Activated CD8-positive, alpha-beta memory T cell treated with anti-CD3 and anti-CD28 coated beads for 1 hour (primary cell): ENCODE measurements at places on chromosomes 12 and 14.

DNA sequence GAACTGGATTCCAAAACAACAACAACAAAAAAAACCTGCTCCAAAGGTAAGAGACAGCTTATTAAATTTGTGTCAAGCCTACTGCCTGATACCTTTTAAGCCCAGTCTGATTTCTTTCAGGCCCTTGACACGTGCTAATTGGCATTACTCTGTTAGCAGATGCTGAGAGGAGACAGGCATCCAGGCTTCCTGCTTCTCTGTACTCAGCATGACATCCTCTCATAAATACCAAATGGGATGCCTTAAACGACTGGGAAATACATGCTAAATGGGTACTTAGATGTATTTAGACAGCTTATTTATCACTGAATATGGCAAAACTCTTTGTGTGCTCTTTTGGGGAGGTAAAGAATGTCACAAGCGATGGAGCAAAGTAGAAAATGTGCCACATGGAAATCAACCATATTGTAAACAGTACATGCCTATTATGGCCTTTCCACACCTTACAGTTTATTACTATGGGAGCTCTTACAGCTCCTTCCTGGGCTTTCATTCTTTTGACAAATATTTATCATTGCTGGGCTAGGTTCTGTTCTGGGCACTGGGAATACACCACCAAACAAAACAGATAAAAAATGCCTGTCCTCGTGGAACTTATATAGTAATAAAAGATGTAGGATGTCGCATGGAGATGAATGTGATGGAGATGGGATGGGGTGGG lies 11.5 kb upstream of the PCED1B start:
- no peak for DNase-seq

GRCh38 chr12:4412465-4412864 lies 33.0 kb upstream of the FGF23 start:
- no peak for DNase-seq

GRCh38 chr14:20494935-20495766 lies 10.2 kb upstream of the RNASE10 start:
- no peak for DNase-seq

DNA sequence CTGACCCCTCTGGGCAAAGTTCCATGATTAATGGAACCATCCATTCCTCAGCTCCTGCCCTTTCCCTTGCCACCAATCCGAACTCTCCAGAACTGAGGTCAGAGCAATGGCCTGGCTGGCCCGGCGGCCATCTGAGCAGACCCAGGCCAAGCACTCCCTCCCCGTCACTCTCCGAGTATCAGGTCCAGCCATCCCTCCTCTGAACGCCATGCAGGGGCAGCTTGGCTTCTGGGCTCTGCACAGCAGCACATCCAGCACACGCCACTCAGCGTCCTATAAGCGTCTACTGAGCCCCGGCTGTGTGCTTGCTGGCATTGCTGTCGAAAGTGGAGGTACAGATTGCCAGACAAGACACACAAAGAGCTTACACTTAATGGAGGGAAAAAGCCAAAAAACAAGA lies 34.3 kb upstream of the VWF start:
- DNase-seq, result no peak

- no peak for DNase-seq
Measured at GRCh38 chr12:55732288-55732687, 3.5 kb upstream of the CD63 start.

DNA sequence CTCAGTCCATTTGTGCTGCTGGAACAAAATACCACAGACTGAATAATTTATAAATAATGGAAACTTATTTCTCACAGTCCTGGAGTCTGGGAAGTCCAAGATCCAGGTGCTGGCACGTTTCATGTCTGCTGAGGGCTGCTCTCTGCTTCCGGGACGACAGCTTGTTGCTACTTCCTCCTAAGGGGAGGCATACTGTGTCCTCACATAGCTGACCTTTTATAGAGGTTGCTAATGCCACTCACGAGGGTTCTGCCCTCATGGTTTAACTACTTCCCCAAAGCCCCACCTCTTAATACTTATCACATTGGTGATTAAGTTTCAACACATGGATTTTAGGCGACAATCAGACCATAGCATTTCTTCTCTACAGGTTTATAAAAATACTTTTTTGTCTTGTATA lies 411.1 kb downstream of the NRXN3 start:
- no peak for DNase-seq

DNA sequence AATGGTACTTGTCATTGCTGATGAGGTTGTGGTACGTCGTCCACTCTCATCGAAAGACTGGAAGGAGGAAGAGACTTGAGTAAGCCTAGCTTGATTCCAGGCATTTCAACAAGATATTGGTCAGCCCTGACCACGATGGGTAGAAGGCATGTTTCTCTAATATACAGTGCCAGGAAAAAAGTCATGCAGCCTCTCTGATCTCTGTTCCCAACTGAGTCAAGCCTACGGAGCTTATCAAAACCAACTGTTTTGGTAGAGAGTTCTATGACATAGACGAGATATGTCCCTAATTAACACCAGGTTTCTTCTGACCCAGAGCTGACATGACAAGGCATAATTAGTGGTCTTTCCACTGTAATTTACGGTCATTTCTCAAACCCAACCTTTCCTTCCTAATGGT lies 58.5 kb downstream of the NIN start:
- DNase-seq, result no peak

DNA sequence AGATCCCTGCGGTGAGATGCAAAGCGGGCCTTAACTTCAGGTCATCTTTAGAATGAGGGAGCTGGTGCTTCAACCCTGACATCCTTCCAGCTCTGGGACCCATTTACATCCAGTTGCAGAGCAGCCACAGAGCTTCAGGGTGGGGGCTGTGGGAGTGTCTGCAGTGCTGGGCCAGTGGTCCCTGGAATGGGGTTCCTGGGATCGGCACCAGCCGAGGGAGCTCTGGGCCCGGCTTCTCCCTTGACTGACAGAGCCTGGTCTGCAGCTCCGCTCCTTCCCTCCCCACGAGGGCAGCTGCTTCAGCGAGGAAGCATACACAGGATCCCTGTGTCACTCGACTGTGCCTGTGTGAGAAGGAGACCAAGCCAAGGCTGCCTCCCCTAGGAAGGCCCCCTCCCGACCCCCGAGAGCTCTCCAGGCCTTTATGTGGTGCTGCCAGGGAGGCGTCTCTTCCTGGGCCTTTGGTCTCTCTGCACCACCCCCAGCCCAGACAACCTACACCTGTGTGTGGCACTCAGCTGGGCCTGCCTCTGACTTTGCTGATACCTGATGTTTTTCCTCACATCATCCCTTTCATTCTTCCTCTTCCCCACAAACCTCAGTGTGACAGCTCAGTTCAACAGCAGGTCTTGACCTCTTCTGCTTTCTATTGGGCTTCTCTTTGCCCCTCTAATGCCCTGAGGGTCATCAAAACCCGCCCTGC lies 48.1 kb upstream of the RIN3 start:
- DNase-seq, result no peak

DNA sequence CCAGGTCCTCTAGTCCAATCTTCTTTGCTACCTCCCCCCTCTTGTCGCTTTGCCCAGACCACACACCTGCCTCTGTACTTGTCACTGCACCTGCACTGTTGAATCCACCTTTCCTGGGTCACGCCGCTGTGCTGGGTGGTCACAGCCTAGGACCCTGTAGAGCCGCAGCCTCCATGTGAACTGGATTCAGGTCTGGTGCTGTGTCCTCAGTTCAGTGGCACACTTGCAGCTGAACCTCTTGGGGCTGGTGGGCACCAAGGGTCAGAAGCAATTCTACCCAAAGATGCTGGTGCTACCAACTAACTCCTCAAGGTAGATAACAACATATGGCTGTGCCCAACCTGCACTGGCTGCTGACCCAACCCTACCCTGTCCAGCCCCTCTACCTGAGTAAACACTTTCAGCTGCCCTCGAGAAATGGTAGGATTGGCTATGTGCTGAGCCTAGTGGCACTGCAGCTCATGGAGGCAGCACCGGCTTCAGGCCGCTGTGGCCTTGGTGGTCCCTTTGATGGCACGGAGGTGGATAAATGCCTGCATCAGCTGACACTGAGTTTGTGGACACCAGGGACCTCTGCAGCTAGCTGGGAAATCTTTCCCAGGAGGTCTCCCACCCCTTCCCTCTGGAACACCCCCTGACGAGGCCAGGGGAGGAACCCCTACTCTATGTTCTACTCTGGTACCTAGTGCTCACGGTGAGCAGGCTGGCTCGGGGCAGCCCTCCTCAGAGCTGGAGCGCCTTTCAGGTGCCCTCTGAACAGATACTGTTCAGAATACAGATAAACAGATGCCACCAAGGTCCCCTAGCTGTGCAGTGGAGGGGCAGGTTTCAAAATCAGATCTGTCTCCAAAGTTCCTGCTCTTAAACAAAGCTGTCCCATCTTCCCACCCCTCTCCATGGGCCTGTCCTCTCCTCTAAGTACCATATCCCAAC lies 14.3 kb downstream of the AGAP2 start:
- no peak for DNase-seq

GRCh38 chr12:122116707-122117535 lies 38.4 kb downstream of the MLXIP start:
- DNase-seq, result no peak

- DNase-seq, result no peak
Measured at GRCh38 chr14:95157048-95157326, 342 bp downstream of the DICER1 start.

GRCh38 chr14:91750634-91751198 lies 18.8 kb upstream of the CATSPERB start:
- DNase-seq, result no peak

DNA sequence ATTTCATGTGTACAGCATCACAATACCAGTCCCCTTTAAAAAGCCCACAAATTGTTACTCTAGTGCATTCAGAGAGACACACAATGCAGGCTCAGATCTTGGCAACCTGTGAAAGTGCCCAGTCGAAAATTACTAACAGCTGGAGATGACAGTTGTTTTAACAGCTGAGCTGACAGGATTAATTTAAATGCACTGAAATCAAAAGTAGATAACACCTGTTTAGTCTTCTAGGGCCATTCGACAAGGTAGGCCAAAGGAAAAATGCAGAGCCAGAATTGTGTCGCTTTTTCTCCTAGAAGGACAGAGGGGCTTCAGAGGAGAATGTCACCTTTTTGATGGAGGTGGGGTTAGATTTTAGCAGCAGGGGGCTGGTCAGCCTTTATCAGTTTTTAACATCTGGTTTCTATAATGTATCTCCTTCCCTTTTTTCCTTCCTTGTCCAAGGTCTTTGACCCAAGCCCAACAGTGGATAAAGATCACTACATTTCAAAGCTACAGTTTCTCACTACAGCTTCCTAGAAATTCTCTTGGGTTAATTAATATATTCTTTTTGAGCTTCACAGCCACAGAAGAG lies 139.1 kb downstream of the SOX5 start:
- no peak for DNase-seq

GRCh38 chr12:127422935-127423566 lies 843.9 kb upstream of the TMEM132C start:
- DNase-seq, result no peak

GRCh38 chr12:96064966-96065365 lies 29.6 kb upstream of the LTA4H start:
- DNase-seq, result no peak

GRCh38 chr14:76615331-76615730 lies 145.9 kb upstream of the VASH1 start:
- DNase-seq, result no peak

DNA sequence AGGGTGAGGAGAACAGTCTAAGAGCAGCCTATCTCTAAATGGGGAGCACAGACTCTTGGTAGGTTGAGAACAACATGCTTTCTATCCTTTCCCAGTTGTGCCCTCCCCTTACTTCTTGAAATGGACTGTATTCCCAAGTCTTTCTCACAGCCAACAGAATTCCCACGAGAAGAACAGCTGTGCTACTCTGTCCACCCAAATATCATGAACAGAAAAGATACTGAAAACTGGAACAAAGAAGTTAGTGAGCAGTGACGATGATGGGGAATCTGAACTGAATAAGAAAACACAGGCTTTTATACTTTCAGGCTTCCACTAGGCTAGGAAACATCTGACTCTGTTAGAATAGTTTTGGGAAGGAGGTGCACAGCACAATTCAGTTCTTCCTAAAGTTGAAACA lies 3.4 kb downstream of the NACA start:
- DNase-seq, result no peak

DNA sequence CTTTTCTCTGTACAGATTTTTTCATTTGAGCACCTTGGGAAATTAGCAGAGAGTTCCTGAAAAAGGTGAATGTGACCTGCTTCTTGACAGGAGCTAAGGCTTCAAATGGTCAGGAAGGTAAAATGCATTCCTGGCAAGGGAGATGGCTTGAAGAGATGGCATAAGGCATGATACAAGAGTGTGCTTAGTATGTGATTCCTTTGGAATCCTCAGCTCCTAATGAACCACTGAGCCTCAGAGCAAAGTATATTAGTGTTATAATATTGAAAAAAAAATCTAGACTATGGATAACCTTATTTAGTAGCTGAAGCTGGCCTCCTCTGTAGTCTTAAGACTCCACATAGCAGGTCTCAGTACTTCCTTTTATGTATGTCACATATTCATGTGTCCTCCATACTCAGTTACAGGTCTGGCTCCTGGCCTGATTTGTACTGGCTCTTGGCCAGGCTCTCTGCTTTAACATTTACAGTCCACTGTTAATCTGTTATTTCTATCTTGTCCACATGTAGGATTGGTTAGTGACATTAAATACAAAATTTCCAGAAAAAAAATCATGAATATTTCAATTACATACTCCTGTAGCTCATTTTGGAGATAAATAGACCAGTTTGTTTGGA lies 17.9 kb downstream of the TOGARAM1 start:
- no peak for DNase-seq

DNA sequence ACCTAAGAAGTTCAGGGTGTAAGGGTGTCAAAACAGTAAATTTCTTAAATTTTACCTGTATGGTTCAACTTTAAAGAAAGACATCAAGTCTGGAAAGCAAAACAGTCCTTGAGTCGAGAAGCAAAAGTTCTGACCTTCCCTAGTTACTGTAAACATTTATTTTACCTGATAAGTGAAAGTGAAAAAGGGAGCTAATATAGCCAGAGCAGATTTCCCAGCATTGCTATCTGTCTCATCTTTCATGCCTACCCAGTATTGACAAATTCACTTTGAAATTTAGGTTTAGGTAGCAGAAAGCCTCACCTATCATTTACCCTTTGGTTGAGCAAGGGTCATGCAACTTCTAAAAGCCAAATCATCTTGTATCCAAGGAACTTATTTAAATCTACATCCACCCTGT lies 24.5 kb downstream of the SLC38A4 start:
- DNase-seq, result no peak

DNA sequence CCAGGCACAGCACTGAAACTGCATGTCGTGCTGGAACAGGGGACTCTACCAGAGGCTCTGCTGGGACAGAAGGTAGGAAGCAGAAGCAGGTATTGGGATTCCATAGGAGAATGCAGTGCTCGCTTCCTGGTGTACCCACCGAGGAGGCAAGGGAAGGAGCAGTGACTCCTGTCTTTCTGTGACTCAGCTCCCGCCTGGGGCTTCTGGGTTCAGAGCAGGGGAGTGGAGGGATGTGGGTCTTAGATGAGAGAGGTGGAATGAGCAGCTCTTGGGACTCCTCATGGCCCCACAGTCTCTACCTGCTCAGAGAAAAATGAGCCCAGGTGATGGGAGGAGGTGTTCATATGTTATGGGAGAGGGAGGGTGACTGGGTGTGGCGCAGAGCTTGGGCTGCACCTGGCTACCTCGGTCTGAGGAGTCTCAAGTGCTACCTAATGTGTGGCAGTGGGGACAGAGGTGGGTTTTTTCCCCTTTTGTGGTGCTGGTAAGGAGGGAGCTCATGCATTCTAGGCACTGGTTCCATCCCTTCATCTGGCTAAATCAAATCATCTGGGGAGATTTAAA lies 26.3 kb downstream of the WNT5B start:
- no peak for DNase-seq

- DNase-seq, result no peak
Measured at GRCh38 chr12:40911676-40912075, 219.4 kb downstream of the CNTN1 start.
